ENCODE measurements at places on chromosomes 4 and X. TPM values are rescaled to one million over a fixed set of nuclear protein-coding genes. Genes with fewer than 3 reads are reported as not detected.

- no peaks in the 10 kb centered on the region for H3K27me3 ChIP-seq
- H3K36me3 ChIP-seq, result no peaks in the 10 kb centered on the region
- DNase-seq, result no peak
- H3K27ac ChIP-seq, result no peak overlapping the region
- H3K4me1 ChIP-seq, result no peaks in the 10 kb centered on the region
These were observed 23.3 kb downstream of the PRKX start for GRCh38 chrX:3690140-3690539.

- peaks cover 9% of the 10 kb centered on the region for H3K4me1 ChIP-seq
- no peaks in the 10 kb centered on the region for H3K27me3 ChIP-seq
- no peak overlapping the region for H3K27ac ChIP-seq
- DNase-seq, result no peak
- no peak overlapping the region for H3K4me3 ChIP-seq
- H3K36me3 ChIP-seq, result no peaks in the 10 kb centered on the region
These were observed 394.3 kb upstream of the TRAM1L1 start for GRCh38 chr4:117479673-117480072.

DNA sequence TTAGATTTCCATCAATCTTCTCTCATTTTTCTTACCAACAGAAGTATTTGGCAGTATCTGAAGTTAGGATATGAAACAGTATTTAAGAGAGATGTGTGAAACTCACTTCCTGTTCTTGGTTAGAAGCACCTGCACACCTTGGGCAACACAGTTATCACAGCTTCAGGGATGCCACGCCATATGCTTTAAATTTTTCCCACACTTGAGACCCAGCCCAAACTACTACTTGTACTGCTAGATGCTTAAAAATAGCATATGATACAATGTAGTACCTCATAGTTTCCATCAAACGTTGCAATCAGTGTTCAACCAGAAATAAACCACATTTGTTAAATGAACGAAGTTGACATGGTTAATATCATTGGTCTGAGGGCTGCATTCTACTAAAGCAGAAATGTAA is 725.1 kb upstream of the FRG1 start:
- no peak overlapping the region for H3K27ac ChIP-seq
- H3K4me3 ChIP-seq, result no peak overlapping the region
- no peaks in the 10 kb centered on the region for H3K27me3 ChIP-seq
- no peak for DNase-seq

Gene RAB41
- total RNA-seq, result not detected

Gene UNC5C
- 0.12 TPM for total RNA-seq
